RPMI7951 (cell line): ENCODE measurements at places on chromosomes 6 and 20. TPM values are rescaled to one million over a fixed set of nuclear protein-coding genes. Genes with fewer than 3 reads are reported as not detected.

Gene DSP
- total RNA-seq, result under 0.01 TPM in 2 replicates

DNA sequence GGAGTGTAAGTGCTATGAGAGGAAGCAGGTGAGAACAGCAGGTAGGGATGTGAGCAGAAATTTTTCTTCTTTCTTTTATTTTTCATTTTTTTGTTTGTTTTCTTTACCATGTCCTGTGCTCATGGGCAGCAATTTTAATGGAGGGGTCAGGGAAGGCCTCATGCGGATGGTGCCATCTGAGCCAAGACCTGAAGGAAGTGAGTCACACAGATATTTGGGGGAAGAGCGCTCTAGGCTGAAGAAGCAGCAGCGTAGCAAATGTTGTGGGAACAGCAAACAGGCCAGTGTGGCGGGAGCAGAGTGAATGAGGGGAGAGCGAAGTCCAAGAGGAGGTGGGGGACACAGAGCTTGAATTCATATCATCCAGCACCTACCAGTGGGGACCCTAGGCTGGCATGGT, 12.7 kb downstream of the SPDEF start:
- peak; percentile 86 for DNase-seq

DNA sequence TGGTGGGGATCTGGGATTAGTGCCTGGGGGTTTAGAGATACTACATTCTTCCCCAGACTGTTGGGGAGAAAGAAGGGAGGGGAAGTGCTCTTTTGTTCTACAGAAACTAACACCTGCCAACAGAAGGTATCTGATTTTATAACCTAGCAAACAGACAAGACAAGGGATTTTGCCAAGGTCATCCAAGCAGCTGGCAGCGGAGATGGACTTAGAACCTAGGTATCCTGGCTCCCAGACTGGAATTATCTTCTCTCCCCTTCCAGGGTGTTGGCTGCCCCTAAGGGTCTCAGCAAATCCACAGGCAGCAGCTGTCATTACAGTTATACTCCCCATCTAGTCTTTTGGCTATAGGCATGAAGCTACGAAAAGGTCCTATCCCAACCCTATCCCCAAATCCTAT, 8.4 kb downstream of the SDC4 start:
- DNase-seq, result no peak

- no peak for DNase-seq
Measured at GRCh38 chr20:25160467-25160866, 35.0 kb upstream of the ENTPD6 start.

- no peak for DNase-seq
Measured at GRCh38 chr6:169604076-169604475, 97.8 kb downstream of the WDR27 start.

DNA sequence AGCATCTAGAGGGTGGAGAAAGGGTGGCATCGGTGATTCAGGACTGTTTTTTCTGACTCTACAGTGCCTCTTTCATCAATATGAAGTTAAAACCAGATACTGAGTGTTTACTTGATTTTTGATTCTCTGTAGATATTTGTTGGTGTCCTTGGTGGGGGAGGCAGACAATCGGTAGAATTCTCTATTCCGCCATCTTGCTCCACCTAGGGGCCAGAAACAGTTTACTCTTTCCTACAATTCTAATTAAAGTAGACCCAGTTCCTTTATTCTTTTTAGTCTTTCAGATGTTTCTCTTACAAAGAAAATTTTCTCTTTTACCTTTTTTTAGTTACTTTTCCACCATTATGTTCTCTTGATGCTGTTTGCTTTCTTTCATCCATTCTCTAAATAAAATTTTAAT, 162.1 kb upstream of the RAB32 start:
- DNase-seq, result no peak

- peak; percentile 22 for DNase-seq
Measured at GRCh38 chr6:20159781-20160540, 52.3 kb downstream of the MBOAT1 start.

DNA sequence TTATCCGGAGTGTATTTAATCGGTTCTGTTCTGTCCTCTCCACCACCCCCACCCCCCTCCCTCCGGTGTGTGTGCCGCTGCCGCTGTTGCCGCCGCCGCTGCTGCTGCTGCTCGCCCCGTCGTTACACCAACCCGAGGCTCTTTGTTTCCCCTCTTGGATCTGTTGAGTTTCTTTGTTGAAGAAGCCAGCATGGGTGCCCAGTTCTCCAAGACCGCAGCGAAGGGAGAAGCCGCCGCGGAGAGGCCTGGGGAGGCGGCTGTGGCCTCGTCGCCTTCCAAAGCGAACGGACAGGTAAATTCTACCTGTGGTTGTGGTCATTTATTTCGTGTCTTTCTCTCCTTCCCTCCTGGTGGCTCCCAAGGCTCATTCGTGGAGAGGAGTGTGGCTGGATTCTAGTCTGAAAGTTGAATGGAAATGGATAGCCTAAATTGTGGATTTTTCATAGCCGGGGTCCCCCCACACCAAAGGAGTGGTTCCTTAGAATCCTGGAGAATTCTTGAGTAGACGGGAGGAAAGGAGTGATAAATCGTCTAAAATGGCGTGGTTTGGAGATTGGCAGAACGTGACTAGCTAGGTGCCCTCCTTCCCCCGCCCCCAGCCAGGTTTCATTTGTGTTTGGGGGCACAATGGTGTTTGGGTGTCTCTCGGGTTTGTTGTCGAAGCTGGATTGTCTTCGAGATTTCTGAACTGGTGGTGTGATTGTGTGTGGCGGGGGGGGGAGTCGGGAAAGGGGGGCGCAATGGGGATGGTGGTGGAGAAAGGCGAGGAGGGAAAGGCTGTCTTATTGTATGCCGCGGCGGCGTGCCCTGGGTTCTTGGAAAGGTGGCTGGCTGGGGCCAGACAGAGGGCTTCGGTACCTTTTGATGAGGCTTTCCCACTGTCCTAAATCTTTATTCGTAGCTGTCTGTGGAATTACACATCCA, 673 bp downstream of the MARCKS start:
- peak; percentile 47 for DNase-seq

DNA sequence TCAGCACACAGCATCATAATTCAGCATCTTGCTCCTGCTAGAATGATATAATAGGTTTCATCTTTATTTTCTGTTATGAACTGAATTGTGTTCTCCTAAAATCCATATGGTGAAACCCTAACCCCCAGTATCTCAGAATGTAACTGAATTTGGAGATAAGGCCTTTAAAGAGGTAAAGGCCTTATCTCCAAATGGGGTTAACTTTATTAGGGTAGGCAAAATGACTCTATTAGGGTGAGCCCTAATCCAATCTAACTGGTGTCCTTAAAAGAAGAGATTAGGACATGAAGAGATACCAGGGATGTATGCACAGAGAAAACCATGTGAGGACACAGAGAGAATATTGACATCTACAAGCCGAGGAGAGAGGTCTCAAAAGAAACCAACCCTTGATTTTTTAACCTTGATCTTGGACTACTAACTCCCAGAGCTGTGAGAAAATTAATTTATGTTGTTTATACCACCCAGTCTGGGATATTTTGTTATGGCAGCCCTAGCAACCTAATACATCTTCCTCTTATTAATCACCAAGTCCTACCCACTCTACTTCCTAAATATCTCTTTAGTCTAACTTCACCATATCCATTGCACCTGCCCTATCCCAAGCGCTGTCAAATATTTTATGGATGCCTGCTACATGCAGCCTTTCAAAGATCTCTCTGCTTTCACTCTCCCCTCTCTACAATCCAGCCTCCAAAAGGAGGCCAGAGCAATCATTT, 8.5 kb upstream of the MRS2 start:
- no peak for DNase-seq
